ENCODE measurements at places on chromosomes 16 and 17. TPM values are rescaled to one million over a fixed set of nuclear protein-coding genes. Genes with fewer than 3 reads are reported as not detected.

SDR42E2 gene
- total RNA-seq, result 0.55 TPM

TMEM88 gene
- total RNA-seq, result 7.2 TPM

DNA sequence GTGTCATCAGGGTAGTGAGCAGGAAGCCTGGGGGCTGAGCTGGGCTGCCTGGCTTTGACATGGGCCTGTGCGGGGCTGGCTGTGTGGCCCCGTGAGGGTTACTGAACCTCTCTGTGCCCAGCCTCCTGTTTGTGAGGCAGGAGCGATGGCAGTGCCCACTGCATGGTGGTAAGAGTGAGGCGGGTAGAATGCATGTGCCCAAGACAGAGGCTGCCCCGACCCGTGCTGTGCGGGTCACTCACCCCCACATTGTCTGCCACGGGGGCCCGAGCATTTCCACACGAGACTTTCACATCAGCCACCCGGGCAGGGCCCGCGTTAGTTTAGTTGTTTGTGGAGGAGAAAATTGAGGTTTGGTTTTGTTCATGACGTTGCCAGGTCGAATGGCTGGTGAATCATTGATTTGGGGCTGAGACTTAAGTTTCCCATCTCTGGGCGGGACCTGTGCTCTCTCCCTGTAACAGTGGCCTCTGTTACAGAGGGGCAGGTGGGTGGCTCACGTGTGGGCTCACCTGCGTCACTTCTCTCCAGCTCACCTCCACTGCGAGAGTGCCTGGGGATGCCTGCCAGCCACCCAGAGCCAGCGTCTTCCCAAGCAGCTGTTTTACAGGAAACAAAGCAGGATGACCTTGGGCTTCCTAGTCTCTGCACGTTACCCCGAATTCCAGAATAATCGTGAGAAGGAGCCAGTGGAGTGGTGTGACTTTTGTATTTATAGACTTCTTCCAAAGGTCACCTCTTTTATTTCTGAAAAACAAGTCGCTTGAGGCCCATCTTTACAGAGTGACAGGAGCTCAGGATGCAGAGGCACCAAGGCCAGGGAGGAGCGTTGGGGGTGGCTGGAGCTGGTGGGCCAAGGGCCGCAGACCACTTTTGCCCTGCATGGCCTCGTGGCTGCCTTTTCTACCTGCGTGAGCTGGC is 150.6 kb downstream of the RPTOR start:
- no peak for DNase-seq

DNA sequence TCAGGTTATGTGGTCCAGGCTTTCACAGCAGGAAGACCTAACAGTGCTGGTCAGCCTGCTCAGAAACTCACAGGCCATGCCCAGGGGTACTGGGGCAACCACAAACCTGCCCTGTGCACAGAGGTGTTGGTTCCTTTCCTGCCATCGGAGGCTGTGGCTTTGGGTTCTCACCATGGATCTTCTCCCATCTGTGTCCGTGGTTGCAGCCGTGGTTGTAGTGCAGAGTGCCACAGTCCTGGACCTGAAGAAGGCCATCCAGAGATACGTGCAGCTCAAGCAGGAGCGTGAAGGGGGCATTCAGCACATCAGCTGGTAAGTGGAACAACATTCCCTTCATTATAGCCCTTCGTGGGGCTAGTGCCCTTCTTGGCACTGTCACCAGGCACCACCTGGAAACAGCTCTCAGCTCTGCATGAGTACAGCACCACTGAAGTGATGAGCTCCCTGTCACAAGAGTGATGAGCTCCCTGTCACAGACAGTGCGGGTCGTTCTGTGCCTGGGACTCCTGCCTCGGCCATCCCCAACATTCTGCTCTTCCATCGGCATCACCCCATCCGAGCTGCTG is 2.0 kb downstream of the SNRNP25 start:
- no peak for DNase-seq

DNA sequence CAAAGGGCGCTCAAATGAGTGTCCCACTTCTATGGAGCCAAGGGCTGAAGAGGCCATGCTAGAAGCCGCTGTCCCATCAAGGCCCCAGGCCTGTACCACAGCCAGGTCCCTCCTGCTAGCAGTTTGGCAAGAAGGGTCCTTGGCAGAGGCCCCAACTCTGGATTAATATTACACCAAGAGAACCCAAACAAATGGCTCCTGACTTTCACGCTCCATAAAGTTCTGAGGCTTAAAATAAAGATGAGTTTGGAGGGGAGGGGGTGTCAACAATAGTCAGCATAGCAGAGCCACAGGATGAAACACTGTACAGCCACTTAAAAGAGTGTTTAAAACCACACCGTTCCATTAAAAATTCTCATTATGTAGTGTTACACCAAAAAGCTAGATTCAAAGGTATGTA is 30.5 kb downstream of the CUEDC1 start:
- no peak for DNase-seq

All from naive thymus-derived CD8-positive, alpha-beta T cell (primary cell).